Activated T-cell treated with anti-CD3 and anti-CD28 coated beads for 48 hours (primary cell): ENCODE measurements at places on chromosomes 3 and 15.

GRCh38 chr3:107868449-107868848, 222.4 kb downstream of the CD47 start:
- DNase-seq, result no peak

- no peak for DNase-seq
Observed at GRCh38 chr15:29822100-29822683, at the start of gene TJP1. Gene TJP1 (minus strand): TSS chr15:29822468. CDS start chr15:29822028, 440 bp downstream.

- no peak for DNase-seq
Observed at GRCh38 chr3:177104299-177104992, 92.8 kb downstream of the TBL1XR1 start.

- peak; percentile 55 for DNase-seq
Observed at GRCh38 chr3:10366651-10367101, 45.8 kb upstream of the SEC13 start.

DNA sequence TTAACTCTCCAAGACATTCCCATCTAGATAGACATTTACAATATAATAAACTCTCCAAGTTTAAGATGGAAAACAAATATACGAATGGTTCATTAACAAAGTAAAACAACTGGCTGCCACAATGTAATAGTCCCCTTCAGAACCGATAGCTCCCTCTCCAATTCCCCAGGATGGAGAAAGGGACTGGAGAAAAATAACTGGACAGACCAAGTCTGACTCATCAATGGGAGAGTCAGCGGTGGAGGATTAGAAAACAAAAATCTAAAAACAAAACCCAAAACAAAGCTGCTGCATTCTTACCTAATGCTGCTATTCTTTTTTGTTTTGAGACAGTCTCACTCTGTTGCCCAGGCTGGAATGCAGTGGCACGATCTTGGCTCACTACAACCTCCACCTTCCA, 468.1 kb downstream of the SHQ1 start:
- DNase-seq, result no peak

- DNase-seq, result no peak
Observed at GRCh38 chr15:46709460-46710083, 1007.7 kb upstream of the SEMA6D start.

GRCh38 chr3:31721676-31722075, 189.0 kb downstream of the STT3B start:
- no peak for DNase-seq

- no peak for DNase-seq
Observed at GRCh38 chr15:49627407-49627877, 6.6 kb downstream of the DTWD1 start.

- DNase-seq, result no peak
Observed at GRCh38 chr3:73225991-73226390, 164.5 kb downstream of the EBLN2 start.

DNA sequence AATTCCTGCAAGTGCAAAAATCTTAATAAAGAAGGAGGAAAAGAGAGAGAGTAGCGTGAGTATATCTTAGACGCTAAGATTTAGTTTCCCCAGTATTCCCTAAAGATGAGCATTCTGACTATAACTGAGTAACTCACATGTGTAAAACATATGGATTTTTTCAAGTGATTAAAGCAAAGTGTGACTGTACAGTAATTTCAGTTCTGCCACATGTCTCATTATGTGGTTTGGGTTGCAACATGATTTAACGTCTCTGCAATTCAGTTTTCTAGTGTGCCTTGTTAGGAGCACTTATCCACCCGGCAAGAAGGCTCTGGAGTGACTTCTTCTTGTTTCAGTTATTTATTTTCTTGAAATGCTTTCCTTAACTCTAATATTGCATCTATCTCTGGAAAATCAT, 514.1 kb downstream of the ROBO1 start:
- no peak for DNase-seq

DNA sequence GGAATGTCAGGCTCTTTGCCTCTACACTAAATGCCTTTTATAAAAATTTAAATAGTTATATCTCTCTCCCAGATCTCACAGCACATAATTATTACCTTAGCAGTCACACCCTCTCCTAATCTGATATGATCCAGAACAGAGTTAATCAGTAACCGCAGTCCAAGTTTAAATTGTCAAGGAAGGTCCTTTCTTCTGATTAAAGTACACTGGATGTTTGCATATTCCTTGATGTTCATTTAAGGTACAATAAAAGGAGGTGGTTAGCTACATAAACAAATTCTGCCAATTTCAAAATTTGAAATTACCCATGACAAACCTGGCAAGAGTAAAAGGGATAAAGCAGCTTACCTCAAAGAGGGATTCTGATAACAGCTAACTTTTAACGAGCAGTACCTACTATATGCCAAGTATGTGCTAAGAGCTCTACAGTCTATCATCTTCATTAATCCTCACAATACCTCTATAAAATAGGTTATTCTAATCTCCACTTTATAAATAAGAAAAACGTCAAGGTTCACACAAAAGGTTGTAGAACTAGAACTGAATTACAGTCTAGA, 4.3 kb downstream of the GOLIM4 start:
- DNase-seq, result no peak

GRCh38 chr3:125078951-125079674, 23.3 kb upstream of the HEG1 start:
- DNase-seq, result no peak

GRCh38 chr3:151107701-151108100, 22.2 kb downstream of the MED12L start:
- no peak for DNase-seq

DNA sequence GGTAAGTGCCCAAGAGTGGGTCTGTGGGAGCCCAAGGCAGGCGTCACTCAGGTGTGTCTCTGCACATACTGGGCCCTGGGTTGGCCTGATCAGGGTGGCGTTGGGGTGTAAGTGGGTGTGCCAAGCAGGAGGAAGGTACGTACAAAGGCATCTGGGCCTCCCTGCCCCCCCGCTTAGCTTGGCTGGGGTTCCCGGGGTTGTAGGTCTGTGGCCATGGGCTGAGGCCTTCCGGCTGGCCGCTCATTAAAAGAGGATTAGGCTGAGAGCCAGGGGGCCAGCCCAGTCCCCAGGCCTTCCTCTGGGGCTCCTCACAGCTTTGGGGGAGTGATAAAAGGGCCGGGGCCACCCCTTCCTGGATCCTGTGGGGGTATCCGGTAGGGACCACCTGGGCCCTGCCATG, 13.3 kb downstream of the SEMA3F start:
- no peak for DNase-seq
